DMS153 (cell line): ENCODE measurements at places on chromosomes 16 and 17.

- no peak for DNase-seq
Measured at GRCh38 chr17:79922116-79922601, 82.9 kb upstream of the CBX4 start.

GRCh38 chr17:7191571-7192270 is 12.6 kb upstream of the ASGR1 start:
- no peak for DNase-seq

DNA sequence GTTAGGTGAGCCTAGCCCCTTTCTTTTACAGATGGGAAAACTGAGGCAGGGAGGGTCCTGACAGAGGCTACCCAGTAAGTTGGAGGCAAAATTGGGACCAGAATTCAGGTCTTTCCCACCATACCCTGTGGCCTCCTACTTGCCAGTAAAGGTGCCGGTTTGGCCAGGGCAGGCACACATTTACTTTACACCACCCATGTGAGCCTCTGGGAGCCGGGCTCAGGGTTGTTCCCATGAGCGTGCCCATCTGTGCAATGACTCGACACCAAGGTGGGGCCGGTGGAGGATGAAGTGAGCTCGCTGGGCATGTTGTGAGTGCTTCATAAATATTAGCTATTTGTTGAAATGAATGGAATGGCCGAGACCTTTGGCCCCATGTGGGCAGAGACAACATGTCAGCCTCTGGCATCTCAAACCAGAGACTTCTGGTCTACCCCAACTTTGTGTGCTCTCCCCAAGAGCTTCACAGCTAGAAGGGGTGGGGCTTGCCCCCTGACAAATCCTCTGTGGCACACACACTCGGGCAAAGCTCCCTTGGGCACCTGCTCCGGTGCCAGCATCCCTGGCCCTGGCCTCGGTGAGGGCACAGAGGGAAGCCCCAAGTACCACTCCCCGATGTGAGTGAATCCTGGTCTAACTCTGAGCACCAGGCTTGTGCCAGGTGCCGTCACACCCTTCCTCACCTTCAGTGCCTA is 60.1 kb downstream of the SRCIN1 start:
- no peak for DNase-seq

- no peak for DNase-seq
Measured at GRCh38 chr17:76690596-76691280, 20.0 kb downstream of the MXRA7 start.

- DNase-seq = no peak
Measured at GRCh38 chr17:1013729-1014090, 16.8 kb downstream of the TIMM22 start.

DNA sequence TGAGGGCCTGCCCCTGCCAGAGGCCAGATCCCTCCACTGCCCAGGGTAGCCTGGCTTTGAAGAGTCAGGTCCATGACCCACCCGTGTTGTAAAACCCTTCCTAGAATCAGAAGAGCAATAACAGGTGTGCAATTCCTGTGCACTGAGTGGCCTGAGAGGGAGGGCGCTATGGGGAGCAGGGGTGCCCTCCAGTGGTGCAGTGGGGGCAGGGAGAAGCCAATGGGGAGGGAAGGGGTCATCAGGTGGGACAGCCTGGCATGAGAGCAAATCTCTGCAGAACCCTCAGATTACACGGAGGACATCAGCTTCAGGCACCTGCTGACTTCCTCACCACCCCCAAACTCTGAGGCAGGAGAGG is 72.9 kb upstream of the ZNF469 start:
- DNase-seq = no peak

GRCh38 chr16:85452364-85453193 is 160.5 kb upstream of the GSE1 start:
- DNase-seq = no peak

GRCh38 chr17:41792845-41793783 is 6.6 kb upstream of the JUP start:
- peak; percentile 16 for DNase-seq

GRCh38 chr17:61605692-61606091 is 14.7 kb upstream of the NACA2 start:
- no peak for DNase-seq

DNA sequence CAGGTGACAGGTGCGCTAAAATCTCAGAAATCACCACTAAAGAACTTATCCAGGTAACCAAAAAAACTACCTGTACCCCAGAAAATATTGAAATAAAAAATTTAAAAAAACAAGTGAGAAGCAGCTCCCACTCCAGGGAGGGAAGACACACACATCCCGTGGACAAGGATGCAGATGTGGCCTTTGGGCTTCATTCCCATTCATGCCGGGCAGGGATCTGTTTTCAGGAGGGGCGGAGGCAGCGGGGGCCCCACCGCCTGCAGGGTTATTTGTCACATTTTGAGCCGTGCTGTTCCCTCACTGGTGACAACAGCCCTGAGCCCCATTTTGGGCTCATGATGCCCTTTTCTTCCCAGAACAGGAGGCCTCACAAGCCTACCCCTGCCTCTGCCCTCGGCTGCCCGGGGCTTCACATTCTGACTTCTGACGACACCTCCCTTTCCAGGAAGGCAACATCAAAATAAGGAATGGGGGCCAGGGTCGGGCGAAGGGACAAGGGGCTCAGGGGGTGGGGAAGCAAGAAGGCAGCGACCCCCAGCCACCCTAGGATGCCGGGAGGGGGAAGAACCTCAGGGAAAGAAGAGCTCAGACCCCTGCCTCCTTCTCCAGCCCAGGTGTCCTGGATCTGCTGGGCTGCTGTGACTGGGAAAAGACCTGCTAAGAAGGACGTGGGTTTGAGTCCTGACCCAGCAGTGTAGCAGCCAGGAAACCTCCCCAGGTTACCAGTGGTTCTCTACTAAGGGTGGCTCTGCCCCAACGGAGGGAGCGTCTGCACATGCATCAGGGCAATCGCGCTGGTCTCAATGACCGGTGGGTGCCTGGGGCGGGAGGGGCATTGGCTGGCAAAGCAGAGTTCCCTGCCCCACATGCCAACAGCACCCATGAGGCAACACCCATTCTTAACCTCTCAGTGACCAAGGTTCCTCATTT is 2.3 kb upstream of the CD79B start:
- DNase-seq = no peak

- DNase-seq = no peak
Measured at GRCh38 chr17:56994009-56994792, 16.3 kb downstream of the SCPEP1 start.

- peak; percentile 35 for DNase-seq
Measured at GRCh38 chr16:80120899-80121521, 419.8 kb upstream of the DYNLRB2 start.

DNA sequence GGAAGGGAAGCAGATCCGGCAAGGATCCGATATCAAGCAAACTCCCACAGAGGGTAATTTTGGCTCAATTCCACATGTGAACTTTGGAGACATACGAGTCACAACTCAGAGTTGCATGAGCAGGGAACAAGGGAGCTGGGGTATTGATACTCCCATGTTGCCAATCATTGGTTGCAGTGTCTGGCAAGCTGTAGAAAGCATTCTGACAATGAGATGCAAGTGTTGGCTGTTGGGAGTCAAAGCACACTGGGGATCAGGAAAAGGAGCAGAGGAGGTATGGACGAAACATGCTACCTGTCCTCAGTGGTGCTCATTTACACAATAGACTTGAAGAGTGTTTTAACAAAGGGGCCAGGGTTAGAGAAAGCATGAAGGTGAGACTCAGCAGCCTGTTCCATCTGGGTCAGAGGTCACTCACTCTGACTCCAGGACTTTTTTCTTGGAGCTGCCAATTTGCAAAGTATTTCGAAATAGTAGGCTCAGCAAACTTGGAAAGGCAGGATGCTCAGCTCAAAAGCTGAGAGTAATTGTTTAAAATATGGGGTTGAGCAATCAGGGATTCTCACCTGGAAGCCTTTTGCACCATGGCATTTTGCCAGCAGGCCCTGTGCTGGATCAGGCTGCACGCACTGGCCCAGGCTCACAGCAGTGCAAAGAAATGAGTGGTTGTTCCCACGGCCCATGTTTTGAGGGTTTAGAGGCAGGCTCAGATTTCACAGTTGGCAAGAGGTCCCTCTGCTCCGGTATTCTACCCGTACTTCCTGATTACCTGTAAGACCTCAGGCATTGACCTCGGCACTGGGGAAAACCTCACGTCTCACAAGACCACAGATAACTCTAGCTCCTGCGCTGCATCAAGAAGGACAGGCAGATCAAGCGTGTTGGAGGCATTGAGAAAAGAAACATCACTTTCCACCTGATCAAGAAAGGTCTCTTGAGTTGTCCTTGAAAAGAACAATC is 17.6 kb upstream of the NKD1 start:
- no peak for DNase-seq

GRCh38 chr17:81517339-81518112 is 4.9 kb upstream of the ACTG1 start:
- DNase-seq = no peak

GRCh38 chr17:45333702-45334092 is 16.9 kb upstream of the MAP3K14 start:
- DNase-seq = no peak

- no peak for DNase-seq
Measured at GRCh38 chr16:71746442-71747046, 22.0 kb upstream of the PHLPP2 start.

- DNase-seq = no peak
Measured at GRCh38 chr16:27918755-27919154, 144.8 kb downstream of the GSG1L start.

- no peak for DNase-seq
Measured at GRCh38 chr16:70470927-70471341, 16.5 kb downstream of the FCSK start.

- no peak for DNase-seq
Measured at GRCh38 chr17:75542229-75542628, 16.7 kb downstream of the LLGL2 start.
